Fibroblast of mammary gland (primary cell): ENCODE measurements at places on chromosomes 2 and 18.

DNA sequence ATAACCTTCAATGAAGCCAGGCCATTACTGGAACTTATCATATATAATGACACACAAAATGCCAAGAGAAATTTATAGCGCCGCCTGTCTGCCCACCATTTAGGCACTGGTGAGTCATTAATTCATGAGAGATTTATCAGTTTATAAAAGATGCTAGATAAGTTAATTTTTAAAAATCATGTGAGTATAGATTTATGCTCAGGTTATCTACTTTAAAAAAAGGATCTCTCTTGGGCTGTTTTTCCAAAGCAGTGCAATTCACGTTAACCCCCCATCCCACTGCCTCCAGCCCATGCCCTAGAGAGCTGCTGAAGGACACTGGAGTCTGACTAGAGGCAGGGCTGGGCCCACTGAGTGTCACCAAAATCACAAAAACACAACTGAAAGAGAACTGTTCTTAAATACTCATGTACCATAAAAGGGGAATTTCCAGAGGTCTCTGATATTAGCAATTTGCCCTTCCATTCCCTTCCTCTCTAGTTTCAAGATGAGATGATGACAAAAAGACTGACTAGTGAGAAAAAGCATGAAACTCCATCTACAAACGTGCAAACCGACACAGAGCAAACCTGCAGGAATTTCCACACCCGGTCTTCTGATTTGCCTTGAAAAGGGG is 160.8 kb downstream of the BCL2 start:
- no peak for DNase-seq

DNA sequence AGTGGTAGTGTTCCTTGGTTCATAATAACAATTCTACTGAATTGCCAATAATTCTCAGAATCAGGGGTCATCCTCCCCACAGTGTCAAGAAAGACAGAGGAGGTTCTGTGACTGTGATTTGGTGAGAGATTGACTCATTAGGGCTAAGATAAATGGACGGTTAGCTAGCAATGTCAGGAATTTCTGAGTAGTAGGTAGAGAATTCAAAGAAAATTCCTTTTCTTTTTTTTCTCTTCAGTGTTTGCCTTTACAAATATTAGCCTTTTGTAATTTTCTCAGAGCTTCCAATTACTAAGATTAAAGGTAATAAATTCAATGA is 16.8 kb upstream of the CRIM1 start:
- DNase-seq = no peak

GRCh38 chr2:8219631-8220355 is 462.1 kb upstream of the ID2 start:
- DNase-seq = no peak

DNA sequence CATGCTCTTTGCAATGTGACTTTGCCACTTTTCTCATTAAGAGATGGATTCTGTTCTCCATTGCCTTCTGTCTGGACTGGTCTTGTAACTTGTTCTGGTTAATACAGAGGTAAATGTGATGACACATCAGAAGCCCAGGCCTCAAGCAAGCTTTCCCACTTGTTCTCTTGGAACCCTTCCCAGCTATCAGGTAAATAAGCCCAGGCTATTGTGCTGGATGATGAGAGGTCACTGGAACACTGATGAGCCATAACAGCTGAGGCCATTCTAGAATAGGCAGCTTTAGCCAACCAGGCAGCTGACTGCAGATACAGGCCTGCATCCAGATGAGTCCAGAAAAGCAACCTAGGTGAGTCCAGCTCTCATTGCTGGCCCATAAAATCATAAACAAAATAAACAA is 1007.0 kb upstream of the ACVR2A start:
- peak; percentile 40 for DNase-seq

DNA sequence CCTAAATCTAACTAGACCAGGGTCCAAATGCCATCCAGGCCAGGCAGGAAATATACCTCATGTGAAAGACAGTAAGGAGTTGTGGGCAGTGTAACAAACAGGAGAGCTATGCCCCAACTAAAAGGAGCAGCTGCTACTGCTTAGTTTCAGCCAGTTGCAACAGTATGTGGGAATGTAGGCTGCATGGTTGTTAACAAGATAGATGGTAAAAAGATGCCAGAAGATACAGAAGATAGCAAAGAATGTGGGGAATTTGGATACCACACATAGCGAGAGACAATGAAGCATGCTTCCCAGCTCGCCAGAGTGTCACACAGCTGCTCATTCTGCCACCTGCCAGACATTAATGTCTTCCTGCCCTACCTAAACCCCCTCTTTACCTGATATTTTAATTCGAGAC is 39.4 kb upstream of the CYBRD1 start:
- no peak for DNase-seq

GRCh38 chr2:240129731-240130392 is 6.2 kb downstream of the COPS9 start:
- DNase-seq = no peak

DNA sequence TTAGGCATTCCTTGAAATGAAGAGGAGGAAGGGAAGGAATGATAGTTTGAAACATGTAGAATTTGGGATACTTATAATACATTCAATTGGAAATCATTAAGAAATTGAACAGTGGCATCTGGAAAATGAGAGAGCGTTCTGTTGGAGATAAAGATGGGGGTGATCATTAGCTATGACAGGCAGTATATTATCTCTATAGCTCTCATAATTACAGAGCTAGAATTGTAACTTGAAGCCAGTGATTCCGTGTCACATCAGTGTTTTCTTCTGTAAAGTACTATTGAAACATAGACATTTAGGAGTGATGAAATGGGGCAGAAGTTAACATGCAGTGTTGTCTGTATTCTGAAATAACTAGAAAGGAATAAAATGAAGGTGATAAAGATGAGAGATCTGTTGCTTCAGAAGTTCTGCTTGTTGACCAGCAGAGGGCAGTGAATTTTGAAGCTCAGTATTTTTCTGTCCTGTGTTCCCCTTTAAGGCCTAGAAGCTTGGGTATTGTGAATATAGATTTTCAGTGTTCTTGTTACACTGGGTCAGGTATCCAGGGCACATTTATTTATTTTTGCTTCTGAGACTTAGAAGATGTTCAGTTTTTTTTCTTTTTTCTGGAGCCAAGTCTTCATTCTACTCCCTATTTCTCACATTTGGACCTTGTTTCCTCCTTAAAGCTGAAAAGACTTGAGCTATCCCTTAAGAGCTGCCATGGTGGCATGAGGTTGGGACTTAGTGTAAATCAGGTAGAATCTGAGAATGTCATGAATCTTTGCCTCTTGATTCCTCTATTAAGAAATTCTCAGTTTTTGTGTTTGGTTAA is 157.4 kb downstream of the TAF4B start:
- DNase-seq = peak; percentile 73

- DNase-seq = no peak
Observed at GRCh38 chr2:44645937-44646336, 284.2 kb downstream of the CAMKMT start.

- DNase-seq = no peak
Observed at GRCh38 chr2:138744713-138745112, 35.5 kb downstream of the NXPH2 start.

- no peak for DNase-seq
Observed at GRCh38 chr2:68325056-68325455, 5.3 kb upstream of the CNRIP1 start.

DNA sequence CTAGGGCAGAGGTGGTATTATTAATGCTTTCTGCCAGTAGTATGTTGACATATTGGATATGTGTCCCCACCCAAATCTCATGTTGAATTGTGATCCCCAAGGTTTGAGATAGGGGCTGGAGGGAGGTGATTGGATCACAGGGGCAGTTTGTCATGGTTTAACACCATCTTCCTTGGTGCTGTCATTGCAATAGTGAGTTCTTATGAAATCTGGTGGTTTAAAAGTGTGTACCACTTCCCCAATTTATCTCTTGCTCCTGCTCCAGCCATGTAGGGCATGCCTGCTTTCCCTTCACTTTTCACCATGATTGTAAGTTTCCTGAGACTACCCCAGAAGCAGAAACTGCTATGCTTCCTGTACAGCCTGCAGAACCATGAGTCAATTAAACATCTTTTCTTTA is 47.1 kb upstream of the THSD7B start:
- DNase-seq = no peak

- peak; percentile 16 for DNase-seq
Observed at GRCh38 chr18:67379981-67380380, 136.5 kb downstream of the DSEL start.

- no peak for DNase-seq
Observed at GRCh38 chr2:164975891-164976290, 20.6 kb upstream of the SLC38A11 start.

GRCh38 chr2:75186821-75187220 is 12.5 kb downstream of the TACR1 start:
- peak; percentile 13 for DNase-seq

DNA sequence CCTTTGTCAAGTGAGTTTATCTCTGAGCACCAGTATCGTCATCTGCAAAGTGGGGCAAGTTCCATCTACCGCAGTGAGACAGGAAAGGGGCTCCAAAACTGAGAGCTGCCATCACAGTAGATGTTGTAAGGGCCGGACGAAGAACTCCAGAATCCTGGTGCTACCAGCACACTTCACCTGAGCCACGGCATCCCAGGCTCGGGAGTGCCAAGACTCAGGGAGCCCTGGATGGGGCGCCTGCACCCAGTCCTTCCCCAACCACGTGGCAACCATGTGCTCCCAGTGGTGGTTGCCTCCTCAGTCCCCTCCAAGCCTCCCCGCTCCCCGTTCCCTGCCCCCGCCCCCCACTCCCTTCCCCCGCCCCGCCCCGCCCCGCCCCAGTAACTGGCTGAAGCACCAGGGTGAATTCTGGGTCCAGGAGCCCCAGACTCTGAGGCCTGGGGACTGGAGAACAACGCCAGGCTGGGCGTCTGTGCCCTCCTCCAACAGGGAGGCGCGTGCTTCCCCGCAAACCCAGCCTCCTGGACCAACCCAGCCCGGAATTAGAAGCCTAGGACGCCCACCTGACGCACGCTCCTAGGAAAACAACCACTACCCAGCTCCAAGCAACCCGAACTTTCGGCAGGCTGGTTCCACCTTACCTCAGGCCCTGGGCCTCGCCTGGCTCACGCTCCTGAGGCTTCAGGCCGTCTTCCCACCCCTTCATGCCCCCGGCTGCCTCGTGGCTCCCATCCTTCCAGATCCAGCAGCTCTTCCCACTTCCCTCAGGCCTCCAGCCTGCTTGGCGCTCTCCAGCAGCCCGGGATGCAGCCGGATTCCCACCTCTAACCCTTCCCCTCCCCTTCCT is 67.6 kb downstream of the LAMA3 start:
- DNase-seq = no peak

GRCh38 chr2:144833075-144833637 is 313.2 kb upstream of the ZEB2 start:
- DNase-seq = peak; percentile 35

GRCh38 chr18:10405816-10406663 is 48.4 kb upstream of the APCDD1 start:
- DNase-seq = no peak

DNA sequence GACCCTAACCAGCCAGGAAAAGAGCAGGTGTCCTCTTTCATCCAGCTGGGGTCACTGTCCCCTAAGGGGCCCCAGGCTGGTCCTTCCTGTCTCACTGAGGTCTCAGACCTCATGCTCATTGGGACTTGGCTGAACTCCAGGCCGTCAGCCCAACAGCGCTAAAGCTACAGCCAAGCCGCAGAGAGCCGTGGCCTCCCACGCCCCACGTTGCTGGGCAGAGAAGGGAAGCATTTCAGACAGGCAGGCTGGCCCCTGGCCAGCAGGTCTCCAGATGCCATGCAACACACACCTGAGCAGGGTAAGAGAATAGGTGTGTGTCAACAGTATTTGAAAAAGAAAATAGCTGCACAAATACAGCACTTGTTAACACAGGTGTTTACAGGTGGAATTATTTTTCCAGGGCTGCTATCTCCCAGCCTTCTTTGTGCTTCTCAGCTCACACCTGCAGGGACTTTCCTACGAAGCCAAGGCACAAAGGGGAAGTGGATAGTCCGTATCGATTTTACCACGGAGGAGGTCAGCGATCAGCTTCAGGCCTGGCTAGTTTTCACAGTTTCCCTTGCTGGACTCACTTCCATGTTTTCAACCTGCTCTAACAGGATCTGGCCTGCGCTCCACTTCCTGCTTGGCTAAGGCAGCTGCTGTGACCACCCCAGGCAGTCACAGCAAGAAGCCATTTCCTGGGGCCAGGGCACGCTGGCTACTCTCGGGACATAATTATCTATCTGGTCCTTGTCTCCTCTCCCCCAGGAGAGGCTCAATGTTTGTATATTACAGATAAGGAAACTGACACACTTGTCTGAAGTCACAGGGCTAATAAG is 156.1 kb upstream of the ID2 start:
- peak; percentile 26 for DNase-seq

GRCh38 chr18:44171301-44171700 is 509.4 kb upstream of the SETBP1 start:
- no peak for DNase-seq

DNA sequence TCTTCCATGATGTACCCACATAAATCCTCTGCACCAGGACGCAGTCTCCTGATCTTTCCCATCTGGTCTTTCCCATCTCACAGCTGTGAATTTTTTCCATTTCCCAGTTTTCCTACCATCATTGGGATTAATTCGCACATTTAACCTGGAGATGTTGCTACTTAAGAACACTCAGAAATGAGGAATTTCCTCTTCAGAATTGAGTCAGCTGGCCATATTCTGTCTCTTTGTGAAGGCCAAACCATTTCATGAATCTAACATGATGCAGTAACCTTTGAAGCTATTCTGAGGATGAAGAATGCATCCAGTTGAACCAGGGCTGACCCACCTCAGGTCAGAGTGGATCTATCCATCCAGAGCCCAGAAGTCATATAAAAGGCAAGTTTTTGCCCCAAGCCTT is 326.8 kb downstream of the SETBP1 start:
- DNase-seq = peak; percentile 24

DNA sequence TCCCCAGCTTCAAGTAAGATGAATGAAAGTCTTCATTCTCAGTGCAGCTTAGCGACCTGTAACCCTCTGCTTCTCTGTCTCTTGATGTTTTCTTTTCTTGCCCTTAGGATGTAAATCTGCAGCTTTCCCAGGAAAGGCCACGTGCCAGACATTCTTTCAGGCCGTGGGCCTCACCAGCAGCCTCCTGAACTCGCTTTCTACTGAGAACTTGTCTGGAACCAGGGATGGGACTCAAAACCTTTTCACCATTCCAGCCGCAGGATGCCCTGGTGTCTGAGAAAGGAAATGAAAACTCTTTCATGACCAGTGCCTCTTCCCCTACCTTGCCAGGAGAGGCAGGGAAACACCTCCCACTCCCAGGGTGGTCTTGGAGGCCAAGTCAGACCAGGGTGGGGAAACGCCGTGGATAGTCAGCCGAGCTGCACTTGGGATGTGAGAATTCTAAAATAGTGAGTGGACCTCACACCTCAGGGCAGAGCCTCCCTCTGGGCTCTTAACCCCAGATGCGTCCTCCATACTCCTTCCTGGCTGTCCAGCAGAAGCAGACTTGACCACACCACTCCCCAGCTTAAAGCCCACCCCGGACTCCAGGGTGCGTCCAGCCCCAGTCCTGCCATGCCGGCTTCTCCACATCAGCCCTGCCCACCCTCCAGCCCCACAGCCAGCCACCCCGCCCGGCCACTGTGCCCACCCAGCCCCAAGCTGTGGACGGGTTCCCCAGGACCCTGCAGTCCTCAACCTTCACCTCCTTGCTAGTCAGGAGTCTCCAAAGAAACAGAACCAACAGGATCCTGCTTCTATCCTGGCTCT is 115.5 kb downstream of the TWIST2 start:
- no peak for DNase-seq

- no peak for DNase-seq
Observed at GRCh38 chr2:49260979-49261538, 106.7 kb upstream of the FSHR start.

- DNase-seq = no peak
Observed at GRCh38 chr2:3475771-3476170, 43.6 kb downstream of the ADI1 start.

- no peak for DNase-seq
Observed at GRCh38 chr2:237147317-237147716, 61.6 kb downstream of the COPS8 start.

GRCh38 chr2:240138254-240138984 is 2.0 kb downstream of the OTOS start:
- DNase-seq = peak; percentile 18
